ENCODE measurements at places on chromosomes 2 and 18. TPM values are rescaled to one million over a fixed set of nuclear protein-coding genes. Genes with fewer than 3 reads are reported as not detected.
A peak's percentile ranks its signal among the peaks of the same experiment; 100 is the strongest.

Gene FBLN7
- 0.10 TPM for total RNA-seq

Gene C1D
- 15.4 TPM for total RNA-seq

Gene GATA6
- 52.7 TPM for total RNA-seq

Gene INHA
- total RNA-seq = not detected

Gene CNDP2
- 206 TPM for total RNA-seq

Gene REG3A
- total RNA-seq = 0.79 TPM

- peak overlapping the region; percentile 37 for H3K27ac ChIP-seq
- DNase-seq = peak; percentile 48
- no peaks in the 10 kb centered on the region for H3K27me3 ChIP-seq
- no peak overlapping the region for H3K4me3 ChIP-seq
- H3K4me1 ChIP-seq = no peaks in the 10 kb centered on the region
Observed at GRCh38 chr2:200756618-200757321, 54.9 kb upstream of the BZW1 start.

DNA sequence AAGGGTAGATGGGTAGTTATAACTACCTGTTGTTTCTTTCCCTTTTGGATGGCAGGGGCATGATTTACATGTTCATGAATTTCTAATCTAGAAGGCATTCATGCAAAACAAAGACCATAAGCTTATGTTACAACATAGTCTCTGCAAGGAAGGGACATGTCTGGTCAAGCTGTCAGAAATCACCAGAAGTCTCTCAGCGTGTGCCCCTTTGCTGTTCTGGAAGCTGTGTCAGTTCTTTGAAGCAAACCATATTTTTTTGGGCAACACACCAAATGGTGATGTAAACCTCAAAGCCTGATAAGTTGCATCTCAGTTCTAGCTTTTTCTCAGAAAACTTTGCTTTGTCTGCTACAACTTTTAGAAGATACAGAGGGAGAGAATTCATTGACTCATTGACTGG, 173.5 kb upstream of the CTAGE1 start:
- H3K4me1 ChIP-seq = no peaks in the 10 kb centered on the region
- H3K36me3 ChIP-seq = no peaks in the 10 kb centered on the region
- H3K27ac ChIP-seq = no peak overlapping the region

- no peaks in the 10 kb centered on the region for H3K36me3 ChIP-seq
- no peak for DNase-seq
- H3K27me3 ChIP-seq = no peaks in the 10 kb centered on the region
- no peak overlapping the region for H3K27ac ChIP-seq
- no peak overlapping the region for H3K4me3 ChIP-seq
Observed at GRCh38 chr2:173043897-173044519, 31.6 kb upstream of the MAP3K20 start.

DNA sequence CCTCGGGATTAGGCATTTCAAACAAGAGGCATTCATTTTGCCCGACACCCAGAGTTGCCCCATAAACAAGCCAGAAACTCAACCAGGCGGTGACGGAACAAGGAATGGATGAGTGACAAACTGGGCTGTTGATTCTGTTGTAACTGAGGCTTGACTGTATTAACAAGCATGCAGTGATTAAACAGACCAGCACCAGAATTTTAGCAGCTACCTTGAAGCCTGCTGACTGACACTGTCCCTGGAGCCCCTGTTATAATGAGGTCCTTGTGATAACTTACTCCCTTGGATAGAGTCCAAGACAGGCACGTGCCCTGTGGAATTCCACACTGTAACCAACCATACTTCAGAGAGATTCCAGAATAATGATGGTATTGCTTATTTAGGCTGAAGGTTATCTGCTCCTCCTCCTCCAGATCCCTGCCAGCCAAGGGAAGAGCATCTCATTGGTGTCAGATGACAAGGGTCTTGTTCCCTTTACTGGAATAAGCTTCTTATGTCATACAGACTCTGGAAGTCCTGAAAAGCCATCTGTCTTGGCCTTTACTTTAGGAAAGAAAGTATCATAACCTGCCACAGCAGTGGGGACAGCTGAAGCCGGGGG, 97.1 kb upstream of the RMDN2 start:
- H3K36me3 ChIP-seq = no peaks in the 10 kb centered on the region
- DNase-seq = no peak
- no peaks in the 10 kb centered on the region for H3K27me3 ChIP-seq
- H3K4me1 ChIP-seq = no peaks in the 10 kb centered on the region
- H3K27ac ChIP-seq = no peak overlapping the region

DNA sequence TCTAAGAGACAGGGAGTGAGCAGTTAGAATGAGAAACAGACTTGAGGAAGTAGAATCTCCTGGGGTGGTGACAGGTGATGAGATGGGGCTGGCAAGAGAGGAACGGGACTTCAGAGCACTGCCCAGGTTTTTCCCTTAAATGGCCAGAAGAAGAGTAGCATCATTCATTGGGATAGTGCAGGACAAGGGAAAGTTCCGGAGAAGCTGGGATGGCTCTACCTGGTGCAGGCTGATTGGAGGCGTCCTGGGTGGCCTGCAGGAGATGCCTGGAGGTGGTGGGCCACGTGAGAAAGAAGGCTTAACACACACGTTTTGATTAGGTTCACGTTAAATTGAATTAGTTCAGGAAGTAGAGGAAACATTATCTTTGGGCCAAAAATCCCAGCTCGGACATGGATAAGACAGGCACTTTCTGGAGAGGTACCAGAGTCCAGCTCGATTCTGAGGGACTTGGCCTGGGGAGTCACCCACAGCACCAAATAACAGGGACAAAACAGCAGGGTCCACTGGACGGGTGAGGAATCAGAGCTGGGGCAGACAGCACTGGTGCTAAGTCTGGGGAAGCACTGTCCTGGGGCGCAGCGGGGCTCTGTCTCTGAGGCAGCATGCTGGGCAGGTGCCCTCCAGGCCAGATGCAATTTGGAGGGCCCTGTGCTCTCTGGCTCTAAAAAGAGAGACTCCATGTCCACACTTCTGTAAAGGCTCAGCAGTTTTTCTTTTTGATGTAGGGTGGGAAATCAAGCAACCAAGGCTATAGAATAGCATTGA, 512.3 kb upstream of the RAB6C start:
- H3K27me3 ChIP-seq = no peaks in the 10 kb centered on the region
- H3K36me3 ChIP-seq = no peaks in the 10 kb centered on the region
- H3K27ac ChIP-seq = no peak overlapping the region
- DNase-seq = no peak
- H3K4me1 ChIP-seq = no peaks in the 10 kb centered on the region

DNA sequence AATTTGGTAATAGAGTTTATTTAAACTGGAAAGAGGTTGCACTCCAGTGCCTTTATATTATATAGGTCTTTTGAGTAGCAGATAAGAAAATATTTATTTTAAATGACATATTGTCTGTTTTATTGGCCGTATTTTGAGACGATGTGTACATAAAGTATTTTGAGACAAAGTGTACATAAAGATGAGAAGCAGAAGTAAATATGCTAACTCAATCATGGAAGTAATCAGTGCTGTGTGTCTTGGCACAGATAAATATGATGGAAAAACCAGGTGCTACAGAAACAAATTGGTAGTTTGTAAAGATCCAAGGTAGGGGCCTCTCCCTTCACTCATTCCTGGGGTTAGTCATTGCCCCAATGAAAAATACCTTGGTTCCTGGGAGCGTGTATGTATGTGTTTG, 382.9 kb downstream of the DSEL start:
- DNase-seq = no peak
- no peak overlapping the region for H3K4me3 ChIP-seq
- no peak overlapping the region for H3K27ac ChIP-seq
- no peaks in the 10 kb centered on the region for H3K36me3 ChIP-seq
- H3K27me3 ChIP-seq = no peaks in the 10 kb centered on the region

- H3K27ac ChIP-seq = no peak overlapping the region
- H3K4me1 ChIP-seq = no peaks in the 10 kb centered on the region
- no peaks in the 10 kb centered on the region for H3K27me3 ChIP-seq
- DNase-seq = no peak
- no peaks in the 10 kb centered on the region for H3K36me3 ChIP-seq
Observed at GRCh38 chr2:177772529-177772928, 300.0 kb downstream of the PDE11A start.

- H3K4me3 ChIP-seq = no peak overlapping the region
- H3K27me3 ChIP-seq = no peaks in the 10 kb centered on the region
- peak; percentile 26 for DNase-seq
- no peak overlapping the region for H3K27ac ChIP-seq
Observed at GRCh38 chr18:8623549-8624106, 14.4 kb downstream of the RAB12 start.

DNA sequence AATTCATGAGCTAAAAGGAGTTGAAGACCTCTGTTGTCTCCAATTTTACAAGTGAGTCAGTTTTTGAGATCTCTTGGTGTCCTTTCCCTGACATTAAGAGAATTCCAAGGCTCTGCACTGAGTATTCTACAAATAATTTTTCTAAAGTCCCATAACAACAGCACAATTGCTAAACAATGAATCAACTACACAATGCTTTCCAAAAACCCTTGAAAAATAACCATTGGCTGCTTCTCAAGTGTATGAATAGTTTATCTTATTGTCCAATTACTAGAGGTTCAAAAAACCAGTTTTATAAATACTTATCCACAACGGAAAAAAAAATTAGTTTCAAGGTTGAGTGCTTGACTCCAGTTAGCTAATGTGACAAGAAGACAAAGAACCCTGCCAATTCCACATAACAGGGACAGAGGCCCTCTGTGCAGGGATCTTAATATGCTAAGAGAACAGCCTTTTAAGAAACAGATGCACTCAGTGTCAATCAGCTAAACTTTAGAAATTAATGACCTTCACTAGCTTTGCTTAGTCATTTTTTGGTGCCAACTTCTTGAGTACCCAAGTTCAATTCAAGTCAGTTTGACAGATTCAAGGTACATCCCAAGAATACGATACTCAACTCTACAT, 266.6 kb upstream of the CYP26B1 start:
- no peaks in the 10 kb centered on the region for H3K36me3 ChIP-seq
- DNase-seq = no peak
- no peaks in the 10 kb centered on the region for H3K27me3 ChIP-seq
- H3K4me1 ChIP-seq = no peaks in the 10 kb centered on the region
- no peak overlapping the region for H3K4me3 ChIP-seq
- H3K27ac ChIP-seq = no peak overlapping the region

GRCh38 chr2:44119878-44120277, 48.8 kb upstream of the PPM1B start:
- no peak for DNase-seq
- H3K27me3 ChIP-seq = no peaks in the 10 kb centered on the region
- H3K4me1 ChIP-seq = no peaks in the 10 kb centered on the region
- H3K27ac ChIP-seq = no peak overlapping the region
- H3K36me3 ChIP-seq = no peaks in the 10 kb centered on the region

- no peaks in the 10 kb centered on the region for H3K36me3 ChIP-seq
- DNase-seq = no peak
- H3K4me3 ChIP-seq = no peak overlapping the region
- no peaks in the 10 kb centered on the region for H3K4me1 ChIP-seq
- H3K27me3 ChIP-seq = no peaks in the 10 kb centered on the region
- no peak overlapping the region for H3K27ac ChIP-seq
Observed at GRCh38 chr18:63433334-63433866, 11.1 kb upstream of the VPS4B start.

- DNase-seq = peak; percentile 37
- no peaks in the 10 kb centered on the region for H3K36me3 ChIP-seq
- H3K27ac ChIP-seq = no peak overlapping the region
Observed at GRCh38 chr2:44974064-44974715, 32.7 kb downstream of the SIX3 start.

GRCh38 chr2:169585673-169586072, 1.5 kb downstream of the PPIG start:
- H3K36me3 ChIP-seq = no peaks in the 10 kb centered on the region
- H3K4me3 ChIP-seq = peak overlapping the region; percentile 66
- H3K4me1 ChIP-seq = peaks cover 11% of the 10 kb centered on the region
